ENCODE measurements at places on chromosomes 13 and 19.

GRCh38 chr13:40309881-40310280 lies 356.6 kb downstream of the FOXO1 start:
- DNase-seq, result no peak

DNA sequence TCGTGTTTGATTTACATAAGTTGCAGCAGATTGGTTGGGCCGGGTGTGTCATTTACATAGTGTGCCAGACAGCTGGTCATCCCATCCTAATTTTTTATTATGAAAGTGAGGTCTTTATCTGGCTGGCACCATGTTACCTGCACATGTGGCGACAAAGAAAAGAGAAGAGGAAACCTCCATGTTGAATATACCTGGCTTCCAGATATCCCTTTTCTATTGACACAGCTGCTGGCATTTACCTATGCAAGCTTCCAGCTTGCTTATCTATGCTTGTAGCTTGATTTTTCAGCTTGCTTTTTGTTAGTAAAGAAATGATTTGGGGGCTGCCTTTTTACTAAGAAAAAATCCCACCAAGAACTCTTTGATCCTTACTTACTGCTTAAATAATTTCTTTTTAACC lies 681.3 kb upstream of the SLITRK1 start:
- DNase-seq, result no peak

- peak; percentile 88 for DNase-seq
These were observed at the start of gene KASH5 for GRCh38 chr19:49387936-49388372. TSS of gene KASH5 (plus strand) at chr19:49388249. CDS start at chr19:49390884, 2,635 bp downstream.

DNA sequence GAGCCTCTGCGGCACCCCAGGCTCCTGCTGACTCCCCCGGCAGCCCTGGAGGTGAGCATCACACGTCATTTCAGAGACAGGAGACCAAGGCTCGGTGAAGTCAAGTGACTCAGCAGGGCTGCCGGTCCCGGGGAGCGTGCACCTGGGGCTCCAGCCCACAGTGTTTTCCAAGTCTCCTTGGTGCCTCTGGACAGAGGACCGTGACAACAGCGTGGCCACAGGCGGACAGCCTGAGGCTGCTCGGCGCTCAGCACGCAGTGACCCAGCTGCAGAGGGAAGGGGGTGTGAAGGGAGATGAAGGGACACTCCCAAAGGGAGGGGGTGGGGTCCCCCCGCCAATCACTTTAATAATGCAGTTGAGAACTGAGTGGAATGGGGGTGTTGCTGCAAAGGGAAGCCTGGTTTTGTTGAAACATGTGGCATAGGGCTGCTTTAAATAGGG lies 17.5 kb upstream of the ASPDH start:
- no peak for DNase-seq

GRCh38 chr13:102591988-102592781 lies 4.6 kb upstream of the TPP2 start:
- peak; percentile 54 for DNase-seq

DNA sequence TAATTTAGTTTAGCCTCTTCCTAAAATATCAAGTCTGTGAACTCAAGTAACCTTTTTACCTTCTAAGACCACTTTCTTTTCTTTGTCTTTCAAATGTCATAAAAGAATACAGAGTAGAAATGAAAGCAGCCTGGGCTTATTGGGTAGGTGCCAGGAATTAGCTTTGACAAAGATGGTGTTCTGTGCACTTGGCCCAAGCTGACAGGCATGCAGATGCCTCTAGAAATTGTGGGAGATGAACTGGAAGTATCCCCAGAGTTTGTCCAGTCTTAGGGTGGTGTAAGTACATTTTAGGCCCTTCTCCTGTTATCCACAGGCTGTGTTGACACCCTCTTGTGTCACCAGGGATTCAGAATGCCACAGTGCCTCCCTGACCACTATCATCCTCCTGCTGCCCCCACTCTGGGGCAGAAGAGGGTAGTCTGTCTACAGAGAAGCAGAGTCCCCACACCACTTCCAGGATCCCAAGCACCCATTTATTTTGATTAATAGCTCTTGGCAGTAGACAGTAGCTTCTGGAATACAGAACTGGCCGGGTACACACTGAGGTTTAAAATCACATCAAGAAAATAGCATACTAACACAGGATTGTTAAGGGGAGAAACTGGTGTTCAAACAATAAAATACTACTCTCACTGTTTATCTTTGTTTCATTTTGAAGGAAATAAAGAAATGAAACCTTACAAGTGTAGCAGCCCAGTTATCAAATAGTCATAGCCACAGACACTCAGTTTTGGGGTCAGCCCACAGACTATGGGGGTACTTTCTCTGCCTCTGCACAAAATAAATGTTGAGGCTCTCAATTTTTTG lies 343.2 kb downstream of the KCNRG start:
- DNase-seq, result no peak

GRCh38 chr13:50780201-50781015 lies 63.1 kb downstream of the DLEU7 start:
- no peak for DNase-seq

- no peak for DNase-seq
These were observed 9.7 kb downstream of the INAFM1 start for GRCh38 chr19:47284324-47284899.

GRCh38 chr13:84885868-84886267 lies 913.4 kb downstream of the SLITRK6 start:
- no peak for DNase-seq

DNA sequence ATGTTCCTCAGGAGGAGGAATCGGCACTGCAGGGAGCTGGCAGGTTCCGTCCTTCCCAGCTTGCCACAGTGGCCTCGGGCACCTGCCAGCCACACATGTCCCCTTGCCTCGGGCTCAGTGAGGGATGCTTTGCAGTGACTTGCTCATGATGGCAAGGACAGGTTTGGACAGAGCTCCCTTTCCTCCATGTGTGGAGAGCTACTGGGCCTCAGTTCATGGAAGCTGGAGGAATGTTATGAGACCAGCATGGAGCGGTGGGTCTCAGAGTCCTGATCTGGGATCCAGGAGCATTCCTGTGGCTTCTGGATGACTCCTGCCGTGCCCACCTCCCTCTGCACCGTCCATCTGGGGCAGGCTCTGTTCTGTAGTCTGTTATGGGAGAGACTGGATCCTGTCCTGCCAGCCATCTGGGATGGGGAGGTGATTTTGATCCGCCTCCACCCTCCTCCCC lies 59.2 kb downstream of the SIPA1L3 start:
- DNase-seq, result no peak

- no peak for DNase-seq
These were observed 17.4 kb upstream of the SDHAF1 start for GRCh38 chr19:35977446-35978222.

- no peak for DNase-seq
These were observed 53.3 kb downstream of the PARP4 start for GRCh38 chr13:24459234-24459633.

DNA sequence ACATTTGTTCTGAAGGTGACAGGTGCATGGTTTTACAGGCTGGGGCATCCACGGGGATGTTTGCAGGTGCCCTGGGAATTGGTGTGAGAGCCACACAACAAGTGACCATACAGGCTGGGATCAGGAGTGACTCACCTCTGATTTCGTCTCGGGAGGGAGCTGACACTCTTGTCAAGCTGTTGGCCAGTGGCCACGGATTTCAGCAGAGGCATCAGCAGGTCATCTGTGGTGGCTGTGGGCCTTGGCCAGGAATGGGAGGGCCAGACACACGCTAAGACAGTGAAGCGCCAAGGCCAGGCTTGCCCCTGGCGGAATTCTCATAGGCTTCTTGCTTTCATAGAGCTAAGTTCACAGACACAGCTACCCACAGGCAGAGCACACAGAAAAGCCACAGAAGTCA lies 108.6 kb downstream of the HSPH1 start:
- no peak for DNase-seq

All from T-helper 1 cell (primary cell).